ENCODE measurements at places on chromosomes 1 and 21. TPM values are rescaled to one million over a fixed set of nuclear protein-coding genes. Genes with fewer than 3 reads are reported as not detected.

Gene NPL
- 6.2 TPM for total RNA-seq

Gene ETV3L
- not detected for total RNA-seq

Gene PTAFR
- total RNA-seq, result 0.99 TPM

Gene BCAS2
- total RNA-seq, result 38.4 TPM

Gene FCGR2B
- total RNA-seq, result 0.33 TPM

Gene OR10J1
- not detected for total RNA-seq

Gene AQP10
- not detected for total RNA-seq

All from activated naive CD8-positive, alpha-beta T cell treated with anti-CD3 and anti-CD28 coated beads, Interleukin-2, amount 10 ng/mL, durations not matched to agents 7 days and 5 days (primary cell).